ENCODE measurements at places on chromosomes 3 and 15.

- DNase-seq = no peak
Observed at GRCh38 chr3:42129014-42129953, 38.1 kb downstream of the TRAK1 start.

DNA sequence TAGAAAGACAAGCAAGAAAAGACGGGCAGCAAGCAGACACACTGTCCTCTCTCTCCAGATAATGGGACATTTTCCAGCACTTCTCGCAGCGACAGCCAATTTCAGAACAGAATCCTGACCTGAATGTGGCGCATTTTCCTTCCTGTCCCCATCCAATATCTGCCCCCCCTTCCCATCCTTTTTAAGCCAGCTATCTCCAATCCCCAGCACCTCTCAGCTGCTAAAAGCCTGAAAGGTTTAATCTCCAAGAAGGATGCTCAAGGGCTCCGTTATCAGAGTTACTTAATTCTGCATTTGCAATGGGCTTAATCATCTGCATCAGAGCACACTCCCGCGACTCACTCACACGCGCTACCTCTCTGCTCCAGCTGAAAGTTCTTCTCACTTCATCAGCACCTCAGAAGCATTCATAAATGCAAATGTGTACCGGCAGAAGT lies 50.5 kb downstream of the SRGAP3 start:
- DNase-seq = no peak

DNA sequence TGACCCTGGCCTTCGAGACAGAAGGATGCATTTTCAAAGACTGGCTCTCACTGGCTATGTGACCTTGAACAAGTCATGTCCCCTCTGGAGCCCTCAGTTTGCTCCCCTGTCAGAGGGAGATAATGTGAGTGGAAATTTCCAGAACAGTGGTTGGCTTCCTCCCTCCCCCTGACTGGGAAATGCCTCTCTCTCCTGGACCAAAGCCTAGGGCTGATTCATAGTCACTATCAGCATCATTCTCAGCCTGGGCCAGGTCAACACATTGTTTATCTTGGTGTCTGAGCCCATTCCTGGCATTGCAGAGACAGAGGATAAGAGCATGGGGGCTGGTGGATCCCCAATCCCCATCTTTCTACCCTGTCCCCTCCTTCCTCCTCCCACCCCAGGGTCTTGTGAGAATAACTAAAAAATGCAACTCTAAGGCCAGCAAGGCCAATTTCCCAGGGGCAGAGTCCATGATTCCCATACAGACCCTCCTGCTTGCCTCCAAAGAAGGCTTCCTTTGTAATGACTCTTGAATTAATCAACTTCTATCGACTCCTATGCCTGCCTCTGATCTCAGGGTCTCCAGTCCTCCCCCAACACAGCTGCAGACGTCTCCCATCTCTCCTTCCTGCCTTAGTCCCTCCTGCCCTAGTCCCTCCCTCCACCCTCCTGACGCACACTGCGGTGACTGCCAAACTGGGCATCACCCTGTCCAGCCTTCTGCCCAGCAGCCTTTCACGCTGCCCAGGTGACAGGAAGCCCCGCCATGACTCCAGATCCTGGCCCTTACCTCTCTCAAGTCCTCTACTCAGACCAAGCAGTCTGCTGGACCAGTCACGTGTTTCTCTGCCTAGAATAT lies 35.4 kb upstream of the CORO2B start:
- DNase-seq = no peak

DNA sequence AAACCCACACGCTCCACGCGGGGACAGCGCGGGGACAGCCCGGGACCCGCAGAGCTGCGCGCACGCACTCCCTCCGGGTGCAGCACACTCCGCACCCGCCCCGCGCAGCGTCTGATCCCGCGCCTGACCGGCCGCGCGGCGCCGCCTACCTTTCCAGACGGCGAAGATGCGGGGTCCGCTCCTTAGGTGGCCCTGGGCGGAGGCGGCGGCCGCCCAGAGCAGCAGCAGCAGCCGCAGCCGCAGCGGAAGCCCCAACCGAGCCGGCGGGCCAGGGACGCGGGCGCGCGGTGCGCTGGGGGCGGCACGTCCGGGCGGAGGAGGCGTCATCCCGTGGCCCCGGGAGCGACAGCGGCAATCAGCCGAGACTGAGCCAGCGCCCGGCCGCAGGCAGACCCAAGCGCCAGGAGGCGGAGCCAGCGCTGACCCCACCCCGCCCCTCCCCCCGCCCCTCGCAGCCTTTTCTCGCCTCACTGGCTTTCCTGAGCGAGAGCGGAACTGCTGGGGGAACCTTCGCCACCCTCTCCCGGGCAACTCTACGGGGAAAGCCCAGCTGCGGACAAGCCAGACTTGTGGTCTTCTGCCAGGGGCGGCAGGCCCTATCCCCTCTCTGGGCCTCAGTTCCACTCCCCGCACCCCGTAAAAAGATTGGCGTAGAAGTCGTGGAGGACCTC lies at the start of gene SEMA7A:
Gene SEMA7A (minus strand): TSS at position 367 of the 671 bp plus-strand sequence. CDS start 40 bp downstream, at position 327.
- no peak for DNase-seq

DNA sequence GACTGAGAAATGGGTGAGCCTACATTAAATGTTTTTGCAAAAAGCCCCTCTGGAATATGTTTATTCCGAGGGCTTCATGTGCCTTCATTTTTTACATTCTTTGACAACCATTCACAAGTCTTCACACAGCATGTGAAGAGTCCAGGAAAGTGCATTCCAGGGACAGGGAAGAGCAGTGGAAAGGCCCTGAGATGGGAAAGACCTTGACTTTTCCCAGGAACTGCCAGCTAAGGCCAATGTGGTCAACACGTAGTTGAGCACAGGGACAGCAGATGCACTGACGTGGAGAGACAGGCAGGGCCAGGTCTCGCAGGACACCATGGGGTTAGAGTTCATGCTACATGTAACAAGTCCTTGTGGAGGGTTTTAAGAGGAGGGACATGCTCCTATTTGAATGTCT lies 21.7 kb downstream of the SSR3 start:
- DNase-seq = no peak

DNA sequence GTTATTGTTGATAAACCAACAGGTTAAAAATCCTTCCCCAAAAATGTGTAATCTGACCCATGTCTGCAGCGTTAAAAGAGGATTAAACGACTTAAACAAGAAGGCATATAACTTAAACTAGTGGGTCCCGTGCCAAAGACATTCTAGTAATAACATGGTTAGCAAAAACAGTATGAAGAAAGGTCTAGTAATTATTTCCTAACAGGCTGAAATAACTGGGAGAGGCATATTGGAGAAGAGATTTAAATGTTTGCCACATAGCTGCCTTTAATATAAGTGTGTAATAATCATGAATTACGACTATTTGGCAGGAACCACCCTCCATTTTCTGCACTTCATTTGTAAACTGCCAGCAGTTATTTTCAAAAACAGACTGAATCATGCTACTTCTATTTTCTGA lies 67.7 kb upstream of the CSPG5 start:
- no peak for DNase-seq

DNA sequence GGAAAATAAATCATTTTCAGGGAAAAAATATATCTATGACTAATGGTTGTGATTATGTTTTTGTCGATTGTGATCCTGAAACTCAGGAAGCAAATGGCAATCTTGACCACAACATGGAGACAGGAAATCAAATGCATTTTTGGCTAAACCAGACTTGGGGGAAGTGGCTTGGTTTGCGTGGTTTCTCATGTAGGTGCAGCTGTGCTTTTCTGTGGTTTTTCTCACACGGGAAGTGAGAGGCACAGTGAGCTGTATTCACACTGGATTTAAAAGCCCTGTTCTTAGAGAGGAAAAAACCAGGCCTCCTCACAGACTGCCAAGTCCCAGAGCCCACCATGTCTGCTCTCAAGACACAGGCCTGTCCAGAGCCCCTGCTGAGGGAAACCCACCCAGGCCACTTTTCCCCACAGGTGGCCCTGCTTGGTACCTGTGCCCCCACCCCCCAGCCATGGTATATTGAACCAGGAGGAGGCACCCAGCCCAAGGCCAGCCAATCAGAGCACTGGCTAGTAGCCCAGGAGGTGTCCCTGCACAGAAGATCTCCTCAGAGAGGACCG lies 46.1 kb downstream of the BTD start:
- DNase-seq = no peak

DNA sequence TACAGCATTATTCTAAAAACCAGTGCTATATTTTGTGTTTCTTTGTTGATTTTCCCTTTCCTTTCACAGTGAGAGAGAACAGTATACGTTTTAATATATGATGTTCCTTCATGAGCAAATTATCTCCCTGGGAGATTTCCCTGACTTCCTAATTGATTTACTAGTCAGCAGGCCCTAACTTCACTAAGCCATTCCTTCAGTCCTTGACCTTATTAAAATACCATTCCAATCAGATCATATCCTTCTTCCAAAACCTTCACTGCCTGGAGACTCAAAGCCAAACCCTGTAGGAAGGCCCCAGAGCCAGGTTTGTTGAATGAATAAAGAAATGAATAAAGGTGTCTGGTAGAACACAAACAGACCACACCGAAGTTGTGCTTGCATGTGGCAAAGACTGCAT lies 43.8 kb upstream of the ARHGEF3 start:
- DNase-seq = no peak

GRCh38 chr3:169327546-169328356 lies 335.8 kb downstream of the MECOM start:
- DNase-seq = no peak

DNA sequence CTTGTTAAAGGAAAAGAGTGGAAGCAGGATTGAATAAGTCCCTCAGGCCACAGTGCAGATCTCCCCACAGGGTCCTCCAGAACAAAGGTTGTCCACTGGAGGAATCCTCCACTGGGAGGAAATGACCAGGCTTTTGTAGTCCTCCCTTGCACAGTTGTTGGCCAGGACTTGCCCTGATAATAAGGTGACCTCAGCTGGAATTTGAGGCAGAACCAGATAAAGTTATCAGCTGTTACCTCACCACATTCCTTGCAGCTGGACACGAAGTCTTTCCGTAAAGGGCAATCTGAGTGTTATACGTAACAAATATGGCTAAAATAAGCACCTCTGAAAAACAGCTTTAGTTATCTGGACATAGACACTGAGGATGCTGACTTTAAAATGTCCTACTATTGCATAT lies 83.5 kb upstream of the NAALADL2 start:
- DNase-seq = no peak

- no peak for DNase-seq
Observed at GRCh38 chr3:122948408-122948807, 79.2 kb downstream of the SEMA5B start.

DNA sequence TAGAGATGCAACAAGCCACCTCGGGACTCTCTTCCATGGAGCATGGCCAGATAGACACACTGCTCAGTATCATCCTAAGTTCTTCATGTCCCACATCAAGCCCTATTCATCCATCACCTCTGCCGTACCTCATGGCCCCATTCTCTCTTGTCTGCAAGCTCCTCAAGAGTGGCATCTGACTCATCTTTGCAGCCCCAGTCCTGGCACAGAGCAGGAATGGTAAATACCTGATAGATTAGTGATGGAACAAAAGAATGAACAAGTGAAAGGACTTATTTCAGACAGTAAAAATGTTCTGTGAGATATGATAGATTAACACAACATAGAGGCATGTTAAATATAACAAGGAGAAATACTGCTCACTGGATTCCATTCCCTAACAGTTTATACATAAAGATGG lies 176.4 kb downstream of the ISL2 start:
- DNase-seq = no peak

- peak; percentile 80 for DNase-seq
Observed at GRCh38 chr15:96331945-96332636, 1.6 kb downstream of the NR2F2 start.

DNA sequence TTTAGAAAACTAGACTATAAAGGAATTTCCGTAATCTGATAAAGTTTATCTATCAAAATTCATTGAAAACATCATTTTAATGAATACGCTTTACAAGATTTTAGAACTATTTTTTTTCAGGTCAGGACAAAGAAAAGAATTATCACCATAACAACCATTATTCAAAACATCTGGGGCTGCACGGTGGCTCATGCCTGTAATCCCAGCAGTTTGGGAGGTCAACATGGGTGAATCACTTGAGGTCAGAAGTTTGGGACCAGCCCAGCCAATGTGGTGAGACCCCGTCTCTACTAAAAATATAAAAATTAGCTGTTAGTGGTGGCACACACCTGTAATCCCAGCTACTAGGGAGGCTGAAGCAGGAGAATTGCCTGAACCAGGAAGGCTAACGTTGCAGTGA lies 260.4 kb downstream of the WNT5A start:
- no peak for DNase-seq

DNA sequence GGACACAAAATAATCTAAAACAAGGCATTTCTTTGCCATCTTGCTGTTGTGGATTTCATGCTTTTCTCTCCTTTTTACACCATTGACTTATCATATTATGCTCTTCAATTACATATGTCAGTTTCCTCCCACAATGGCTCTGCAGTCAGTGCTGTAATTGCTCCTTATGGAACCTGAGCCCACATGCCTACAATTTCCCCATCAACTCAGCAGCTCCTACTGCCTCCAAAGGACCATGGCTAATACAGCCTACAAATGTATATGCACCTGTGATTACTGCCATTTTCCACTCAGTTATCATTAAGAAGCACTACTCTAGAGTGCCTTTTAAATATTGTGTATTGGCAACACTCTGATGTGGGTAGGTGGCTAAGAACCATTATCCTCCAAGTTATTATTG lies 30.8 kb downstream of the RTP4 start:
- no peak for DNase-seq

DNA sequence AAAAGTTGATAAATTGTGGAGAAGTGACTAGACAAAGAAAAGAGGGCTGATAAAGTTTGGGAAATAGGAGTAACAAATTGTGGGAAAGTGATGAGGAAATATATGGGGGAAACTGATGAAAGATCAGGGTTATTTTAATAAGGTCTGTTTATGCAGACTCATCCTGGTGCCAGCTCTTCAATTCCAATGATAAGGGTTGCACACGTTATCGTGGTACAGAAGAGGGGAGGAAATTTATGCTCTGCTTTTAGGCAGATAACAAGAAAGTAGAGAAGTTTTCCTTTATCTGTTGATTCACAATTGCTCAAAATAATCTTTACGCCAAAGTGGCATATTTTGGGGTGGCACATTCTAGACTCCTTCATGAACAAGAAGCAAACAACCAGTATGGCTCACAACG lies 32.1 kb upstream of the LIPC start:
- no peak for DNase-seq

- no peak for DNase-seq
Observed at GRCh38 chr3:178159691-178160220, 376.5 kb upstream of the KCNMB2 start.

DNA sequence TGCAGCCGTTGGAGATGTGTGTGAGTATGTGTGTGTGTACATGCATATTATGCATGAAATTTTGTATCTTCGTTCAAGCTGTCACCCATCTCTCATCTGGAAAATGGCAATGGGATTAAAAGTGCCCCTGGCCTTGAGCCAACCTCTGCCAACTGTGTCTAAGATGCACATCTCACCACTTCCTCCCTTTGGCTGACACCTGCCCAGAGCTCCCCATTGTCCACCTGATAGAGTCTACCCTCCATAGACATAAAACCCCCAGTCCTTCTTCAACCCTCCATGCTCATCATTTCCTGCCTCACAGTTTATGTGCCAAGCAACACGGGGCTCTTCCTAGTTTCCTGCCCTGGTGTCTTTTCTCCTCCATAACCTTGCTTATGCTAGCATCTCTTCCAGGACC lies 187.5 kb upstream of the HES1 start:
- no peak for DNase-seq

DNA sequence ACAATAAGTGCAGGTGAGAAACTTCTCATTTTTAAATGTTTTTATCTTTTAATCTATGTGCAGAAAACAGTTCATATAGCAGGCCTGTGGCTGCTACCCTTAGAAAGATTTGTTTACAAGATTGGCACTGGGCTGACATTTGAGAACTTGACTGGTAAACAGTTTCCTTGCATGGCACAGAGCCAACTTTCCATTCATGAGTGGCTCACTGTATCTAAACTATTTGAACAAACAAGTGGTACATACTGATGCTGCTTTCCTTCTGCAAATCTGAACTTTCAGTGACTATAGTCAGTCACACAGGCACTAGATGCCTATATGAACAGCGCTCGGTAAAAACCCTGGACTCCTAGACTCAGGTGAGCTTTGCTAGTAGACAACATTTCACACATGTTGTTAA lies 6.3 kb upstream of the GTPBP8 start:
- DNase-seq = no peak

Data from RKO (cell line).